ENCODE measurements at places on chromosomes 5 and 9.

GRCh38 chr9:108913391-108913790 is 20.5 kb downstream of the ELP1 start:
- DNase-seq = no peak

GRCh38 chr5:142735323-142736246 is 34.6 kb upstream of the ARHGAP26 start:
- DNase-seq = no peak

DNA sequence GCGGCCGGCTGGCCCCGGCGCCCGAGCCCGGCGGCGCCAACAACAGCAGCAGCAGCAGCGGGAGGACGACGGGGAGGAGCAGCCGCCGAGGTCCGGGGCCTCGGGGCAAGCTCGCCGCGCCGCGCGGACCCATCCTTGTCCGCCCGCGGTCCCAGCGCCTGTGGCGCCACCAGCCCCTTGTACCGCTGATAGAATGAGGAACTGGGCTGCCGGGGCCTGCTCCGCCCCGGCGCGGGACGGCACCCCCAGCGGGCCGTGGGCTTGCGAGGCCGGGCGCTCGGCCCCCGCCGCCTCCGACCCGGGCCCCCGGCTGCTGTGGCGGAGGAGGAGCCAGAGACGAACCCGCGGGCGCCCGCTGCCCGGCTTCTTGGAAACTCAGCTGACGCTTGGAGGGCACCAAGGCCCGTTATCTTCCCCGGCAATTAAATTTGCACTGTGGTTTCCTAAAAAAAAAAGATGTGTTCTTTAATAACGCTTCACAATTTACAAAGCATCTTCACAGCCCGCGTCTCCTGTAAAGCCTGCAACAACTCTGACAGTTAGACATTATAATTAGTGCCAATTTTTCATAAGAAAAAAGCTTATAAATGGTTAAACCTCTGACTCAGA is at the start of gene ARSB:
TSS of gene ARSB (minus strand) at position 195 of the 609 bp plus-strand sequence. CDS start at position 133, 62 bp downstream.
- peak; percentile 25 for DNase-seq

DNA sequence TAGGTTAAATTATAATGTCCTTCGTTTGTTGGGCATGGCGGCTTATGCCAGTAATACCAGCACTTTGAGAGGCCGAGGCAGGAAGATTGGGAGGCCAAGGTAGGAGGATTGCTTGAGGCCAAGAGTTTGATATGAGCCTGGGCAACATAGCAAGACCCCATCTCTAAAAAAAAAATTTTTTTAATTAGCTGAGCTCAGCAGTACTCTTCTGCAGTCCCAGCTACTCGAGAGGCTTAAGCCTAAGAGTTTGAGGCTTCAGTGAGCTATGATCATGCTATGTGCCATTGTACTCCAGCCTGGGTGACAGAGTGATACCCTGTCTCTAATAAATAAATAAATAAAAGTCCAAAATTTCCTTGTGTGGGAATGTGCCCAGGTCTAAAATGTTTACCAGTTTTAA is 9.1 kb upstream of the MSANTD3 start:
- DNase-seq = no peak

GRCh38 chr5:80082281-80082680 is 47.1 kb downstream of the THBS4 start:
- DNase-seq = no peak

DNA sequence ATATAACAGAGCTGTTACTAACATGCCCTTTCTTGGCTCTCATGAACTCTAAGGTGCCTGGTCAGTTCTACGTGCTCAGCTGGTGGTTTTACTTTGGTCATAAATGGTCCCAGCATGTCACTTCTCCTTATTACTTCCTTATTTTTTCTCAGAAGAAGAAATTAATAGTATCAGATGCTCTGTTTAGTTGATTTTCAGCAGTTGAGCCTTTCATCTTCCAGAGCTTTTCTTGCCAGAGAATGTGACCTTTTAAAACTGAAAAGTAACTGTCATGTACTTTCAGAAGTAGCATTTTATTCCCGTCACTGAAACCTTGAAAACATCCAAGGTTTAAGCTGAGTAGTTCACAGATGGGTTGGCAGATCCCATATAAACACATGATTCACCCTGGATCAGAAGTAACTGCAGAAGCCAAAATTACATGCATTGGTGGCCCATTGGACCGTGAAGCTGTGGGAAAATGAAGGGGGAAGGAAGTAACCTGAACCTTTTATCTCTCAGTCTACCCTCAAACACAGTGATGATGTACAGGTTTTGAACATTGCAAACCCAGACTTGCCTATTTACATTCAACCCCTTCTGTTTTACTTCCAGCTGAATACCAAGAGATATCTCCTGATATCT is 50.5 kb downstream of the HACD4 start:
- DNase-seq = no peak

DNA sequence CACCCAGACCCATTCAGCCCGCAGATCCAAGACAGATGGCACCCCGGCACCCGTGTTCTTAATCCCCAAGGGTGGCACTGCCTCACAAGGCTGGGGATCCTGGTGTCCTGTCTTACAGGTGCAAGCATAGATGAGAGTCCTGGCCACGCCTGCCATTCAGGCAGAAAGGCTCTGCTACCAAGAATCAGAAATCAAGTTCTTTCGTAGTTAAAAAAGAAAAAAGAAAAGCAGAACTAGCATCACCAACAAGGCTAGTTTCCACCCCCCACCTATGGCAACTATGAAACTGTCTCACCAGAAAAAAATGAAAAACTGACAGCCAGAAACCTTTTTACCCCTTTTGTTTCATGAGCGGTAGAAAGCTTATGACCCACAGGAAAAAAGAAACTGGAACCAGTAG is 170.4 kb downstream of the SYK start:
- DNase-seq = no peak

- DNase-seq = no peak
Observed at GRCh38 chr5:151191661-151192060, 32.2 kb downstream of the CCDC69 start.

DNA sequence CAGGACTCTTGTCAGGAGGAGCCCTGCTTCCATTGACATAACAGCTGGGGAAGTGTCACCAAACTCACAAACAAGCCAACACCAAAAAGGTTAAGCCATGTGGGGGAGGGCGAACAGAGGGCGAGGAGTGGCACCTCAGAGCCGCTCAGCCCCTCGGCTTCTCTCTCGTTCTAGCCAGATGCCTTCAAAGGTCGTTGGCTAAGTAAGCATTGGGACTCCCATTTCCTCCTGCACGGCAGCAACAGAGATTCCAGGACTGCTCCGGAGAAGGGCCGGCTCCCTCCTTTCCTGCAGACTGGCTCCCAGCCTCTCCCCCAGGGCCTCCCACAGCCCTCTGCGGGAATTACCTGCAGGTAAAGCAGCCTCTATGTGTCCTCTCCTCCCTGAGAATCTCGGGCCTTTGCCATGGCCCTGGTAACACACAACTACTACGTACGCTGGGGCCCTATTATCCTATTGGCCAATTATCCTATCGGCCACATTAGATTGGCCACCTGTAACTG is 52.1 kb upstream of the RNU6ATAC start:
- no peak for DNase-seq

GRCh38 chr5:97383996-97384395 is 200.9 kb upstream of the RIOK2 start:
- no peak for DNase-seq

GRCh38 chr5:26948921-26949320 is 89.5 kb downstream of the CDH9 start:
- no peak for DNase-seq

DNA sequence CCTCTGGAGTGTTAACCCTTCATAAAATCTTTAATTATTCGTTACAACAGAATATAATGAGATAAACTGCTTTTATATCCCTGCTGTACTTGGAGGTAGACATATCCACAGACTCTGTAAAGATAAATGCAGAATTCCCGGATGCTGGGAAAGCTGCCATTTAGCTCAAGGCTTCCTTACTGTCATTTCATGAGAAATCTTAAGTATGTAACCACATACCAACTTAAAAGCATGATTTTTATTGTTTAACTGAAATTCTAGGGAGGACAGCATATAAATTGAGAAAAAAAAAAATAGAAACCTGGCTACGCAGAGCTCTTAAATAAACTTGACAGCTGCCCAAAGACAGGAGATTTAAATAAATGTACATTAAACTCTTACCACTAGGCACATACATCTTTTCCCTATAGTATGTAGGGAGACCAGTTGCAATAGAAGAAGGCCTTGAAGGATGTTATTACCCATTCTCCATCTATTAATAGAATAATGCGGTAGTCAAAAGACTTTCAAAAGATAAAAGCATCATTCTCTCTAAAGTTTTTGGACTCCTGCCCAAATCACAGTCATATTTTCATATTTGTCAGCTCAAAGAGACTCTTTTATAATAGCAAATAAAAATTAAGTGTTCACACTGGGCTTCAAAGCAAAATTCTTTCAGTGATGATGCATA is 373.8 kb downstream of the NDUFS4 start:
- DNase-seq = no peak

DNA sequence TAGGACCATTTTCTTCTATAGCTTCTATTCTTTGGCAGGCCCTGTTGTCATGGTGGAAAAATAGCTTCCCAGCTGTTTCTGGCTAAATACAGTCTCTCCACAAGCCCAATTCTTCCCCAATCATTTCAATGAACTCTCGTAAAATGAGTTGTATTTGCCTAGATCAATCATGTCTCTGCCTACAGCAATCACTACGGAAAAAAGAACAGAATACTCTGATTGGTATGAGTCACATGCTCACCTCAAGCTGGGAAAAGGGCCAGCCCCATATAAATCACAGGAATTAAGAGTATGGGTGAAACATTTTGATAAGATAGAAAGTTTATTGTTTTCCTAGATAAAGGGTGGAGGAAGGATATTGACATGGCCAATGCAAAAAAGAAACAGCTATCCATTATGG is 711.4 kb downstream of the EFNA5 start:
- DNase-seq = no peak

Measured in stimulated activated CD8-positive, alpha-beta memory T cell treated with anti-CD3 and anti-CD28 coated beads, Interleukin-2, amount 100 ng/mL, for 1 hour (primary cell).